ENCODE measurements at places on chromosomes 12 and 14. TPM values are rescaled to one million over a fixed set of nuclear protein-coding genes. Genes with fewer than 3 reads are reported as not detected.

DNA sequence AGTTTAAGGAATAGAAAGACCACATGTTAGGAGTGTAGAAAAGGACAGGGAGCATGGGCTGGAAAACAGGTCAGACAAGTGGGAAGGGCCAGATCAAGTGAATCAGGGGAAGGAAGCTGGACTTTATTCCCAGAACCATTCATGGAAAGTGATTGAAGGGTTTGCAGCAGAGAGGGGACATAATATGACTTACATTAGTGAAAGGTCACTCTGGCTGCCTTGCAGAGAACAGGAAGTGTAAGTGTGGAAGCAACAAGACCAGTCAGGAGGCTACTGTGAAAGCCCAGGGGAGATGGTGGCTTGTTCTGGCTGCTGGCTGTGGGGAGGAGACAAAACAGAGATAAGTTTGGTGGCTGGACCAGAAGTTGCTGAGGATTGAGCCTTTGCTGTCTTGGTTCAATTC, 69.1 kb downstream of the VCPKMT start:
- no peak for DNase-seq

Gene NDRG2
- total RNA-seq, result 373 TPM

GRCh38 chr12:22248121-22248520, 86.4 kb downstream of the ST8SIA1 start:
- DNase-seq, result no peak

GRCh38 chr14:50003213-50004021, 110.5 kb downstream of the ARF6 start:
- peak; percentile 96 for DNase-seq

GRCh38 chr12:19390051-19390598, 49.2 kb upstream of the AEBP2 start:
- no peak for DNase-seq

- DNase-seq, result no peak
Measured at GRCh38 chr14:102980409-102980810, 57.9 kb downstream of the AMN start.

GRCh38 chr14:54446161-54446693, 5.1 kb upstream of the CNIH1 start:
- DNase-seq, result peak; percentile 22

Gene SPTSSA
- 10.7 TPM for total RNA-seq

DNA sequence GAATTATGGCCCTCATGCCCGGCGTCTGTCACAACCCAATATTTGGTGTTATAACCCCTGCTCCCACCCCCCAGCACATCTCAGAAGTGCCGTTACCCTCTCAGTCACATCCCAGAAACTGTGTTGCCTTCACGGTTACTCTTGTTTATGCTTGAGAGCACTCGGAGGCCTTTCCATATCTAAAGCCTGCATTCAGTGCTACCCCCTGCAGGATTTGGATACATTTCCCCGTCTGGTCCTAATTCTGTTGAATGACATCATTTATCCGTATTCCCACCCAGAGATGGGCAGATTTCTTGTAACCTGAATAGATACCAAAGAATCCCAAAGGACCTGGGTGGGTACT, 19.1 kb upstream of the FOS start:
- no peak for DNase-seq

GRCh38 chr14:90828642-90829487, 12.6 kb upstream of the TTC7B start:
- DNase-seq, result no peak

GRCh38 chr14:80906336-80906735, 35.2 kb downstream of the CEP128 start:
- no peak for DNase-seq

Gene TAS2R43
- total RNA-seq, result 1.5 TPM

Gene GAS2L3
- total RNA-seq, result 4.7 TPM

Gene CLEC4E
- 0.84 TPM for total RNA-seq

DNA sequence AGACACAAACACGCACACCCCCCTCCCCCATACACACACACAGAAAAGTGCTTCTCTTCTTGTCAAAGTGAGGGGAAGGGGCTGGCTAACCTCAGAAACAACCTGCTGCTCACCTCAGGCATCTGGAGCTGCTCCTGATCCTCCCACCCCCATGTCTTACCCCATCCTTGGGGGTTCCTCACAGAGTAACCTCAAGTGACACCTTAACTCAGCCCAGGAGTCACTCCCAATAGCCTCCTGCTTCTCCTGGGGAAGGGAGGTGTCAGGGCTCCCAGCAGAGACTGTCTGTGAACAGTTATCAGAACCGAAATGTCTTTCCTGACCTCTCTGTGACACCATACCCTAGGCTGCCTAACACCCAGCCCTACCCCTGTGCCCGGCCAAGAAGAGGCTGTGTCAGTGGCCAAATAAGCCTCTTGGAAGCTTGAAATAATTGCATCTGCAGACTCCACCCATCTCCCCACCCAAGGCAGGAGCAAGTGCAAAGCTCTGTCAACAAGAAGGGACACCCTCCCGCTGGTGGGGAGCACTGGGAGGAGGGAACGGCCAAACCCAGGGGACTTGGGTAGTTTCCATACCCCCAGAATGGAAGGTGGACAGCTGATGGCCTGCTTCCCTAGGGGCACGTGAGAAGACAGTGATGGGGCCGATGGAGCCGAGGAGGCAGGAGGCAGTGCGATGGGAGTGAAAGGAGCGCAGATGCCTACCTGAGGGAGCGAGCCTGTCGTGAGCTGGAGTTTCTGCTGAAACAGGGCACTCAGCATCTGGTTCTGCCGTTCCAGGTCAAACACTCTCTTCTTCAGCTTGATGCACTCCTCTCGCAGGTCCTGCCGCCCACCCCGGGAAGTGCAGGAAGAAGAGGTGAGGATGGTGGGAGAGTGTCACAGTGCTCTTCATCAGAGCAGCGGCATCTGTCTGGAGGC, 26.8 kb downstream of the NCKAP5L start:
- DNase-seq, result no peak

GRCh38 chr12:92194561-92194960, 48.9 kb upstream of the BTG1 start:
- no peak for DNase-seq

DNA sequence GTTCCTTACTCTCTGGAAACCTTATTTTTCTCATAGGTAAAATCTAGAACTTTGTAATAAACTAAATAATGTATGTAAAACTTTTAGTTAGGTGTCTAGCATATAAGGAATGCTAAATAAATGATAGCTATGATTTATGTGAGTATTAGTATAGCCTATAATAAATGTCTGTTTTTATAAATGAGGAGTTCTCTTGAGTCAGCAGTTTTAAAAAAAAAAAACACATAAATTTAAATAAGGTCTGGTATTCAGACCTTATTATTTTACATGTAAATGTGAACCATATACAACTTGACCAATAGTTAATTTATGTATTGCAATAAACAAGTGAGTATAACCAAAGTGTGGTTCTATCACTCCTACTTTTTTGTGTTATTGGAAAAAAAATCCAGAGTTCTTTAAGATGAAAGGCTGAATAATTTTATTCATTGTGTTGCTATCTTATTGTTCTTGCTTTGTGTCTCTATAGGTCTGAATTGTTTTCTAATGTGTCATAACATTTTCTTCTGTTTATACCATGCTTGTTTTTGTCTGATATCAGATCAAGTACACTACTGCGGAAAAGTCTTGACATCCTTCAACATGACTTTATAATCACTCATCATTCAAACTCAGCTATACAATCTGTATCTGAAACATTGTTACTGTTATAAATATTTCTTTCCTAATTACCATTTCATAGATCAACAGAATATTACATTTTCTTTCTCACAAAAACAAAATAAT, 115.7 kb downstream of the RASSF9 start:
- DNase-seq, result no peak

GRCh38 chr14:80493620-80494019, 282.3 kb upstream of the DIO2 start:
- DNase-seq, result no peak

Gene OR4N5
- total RNA-seq, result not detected

Gene SEL1L
- total RNA-seq, result 41.9 TPM

DNA sequence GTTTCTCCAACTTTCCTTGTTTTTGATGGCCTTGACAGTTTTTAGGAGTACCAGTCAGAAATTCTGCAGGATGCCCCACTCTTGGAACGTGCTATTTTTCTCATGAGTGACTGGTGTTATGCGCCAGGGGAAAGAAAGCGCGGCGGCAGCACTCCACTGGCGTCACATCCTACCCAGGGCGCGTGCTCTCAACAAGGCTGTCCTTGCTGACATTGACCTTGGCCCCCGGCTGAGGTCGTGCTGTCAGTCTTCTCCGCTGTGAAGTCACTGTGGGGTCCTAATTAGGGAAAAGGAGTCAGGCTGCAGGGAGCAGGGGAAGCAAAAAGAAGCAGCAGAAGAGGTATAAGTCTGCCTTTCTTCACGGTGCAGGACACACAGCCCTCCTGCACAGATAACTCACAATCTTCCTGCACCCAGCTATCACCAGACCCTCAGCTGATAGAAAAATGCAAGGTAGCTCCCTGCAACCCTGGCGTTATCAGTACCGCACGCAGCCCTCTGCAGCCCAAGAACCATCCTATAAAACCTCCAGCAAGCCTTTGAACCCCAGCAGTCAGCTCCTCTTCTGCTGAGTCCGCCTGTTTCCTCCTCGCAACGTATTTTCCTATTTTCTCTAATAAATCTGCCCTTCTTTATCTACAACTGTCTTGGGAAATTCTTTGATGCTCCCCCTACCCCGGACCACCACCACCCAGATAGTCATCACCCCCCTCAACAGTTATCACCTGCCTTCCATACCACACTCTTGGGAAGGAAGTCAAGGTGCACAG, 48.0 kb upstream of the C14orf180 start:
- DNase-seq, result no peak

Gene CCDC38
- total RNA-seq, result not detected

DNA sequence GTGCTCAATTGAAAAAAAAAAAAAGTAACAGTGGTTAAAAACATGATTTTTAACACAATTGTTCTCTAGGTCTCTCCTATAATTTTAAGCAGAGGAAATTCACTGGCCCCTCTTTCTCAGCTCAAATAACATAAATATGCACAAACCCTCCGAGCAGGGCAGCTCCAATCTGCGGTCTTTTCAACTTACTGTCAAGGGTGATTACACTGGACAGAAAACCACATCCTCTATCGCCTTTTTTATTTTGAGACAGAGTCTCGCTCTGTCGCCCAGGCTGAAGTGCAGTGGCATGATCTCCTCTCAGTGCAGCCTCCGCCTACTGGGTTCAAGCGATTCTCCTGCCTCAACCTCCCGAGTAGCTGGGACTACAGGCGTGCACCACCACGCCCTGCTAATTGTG, 16.5 kb upstream of the GABARAPL1 start:
- DNase-seq, result no peak

DNA sequence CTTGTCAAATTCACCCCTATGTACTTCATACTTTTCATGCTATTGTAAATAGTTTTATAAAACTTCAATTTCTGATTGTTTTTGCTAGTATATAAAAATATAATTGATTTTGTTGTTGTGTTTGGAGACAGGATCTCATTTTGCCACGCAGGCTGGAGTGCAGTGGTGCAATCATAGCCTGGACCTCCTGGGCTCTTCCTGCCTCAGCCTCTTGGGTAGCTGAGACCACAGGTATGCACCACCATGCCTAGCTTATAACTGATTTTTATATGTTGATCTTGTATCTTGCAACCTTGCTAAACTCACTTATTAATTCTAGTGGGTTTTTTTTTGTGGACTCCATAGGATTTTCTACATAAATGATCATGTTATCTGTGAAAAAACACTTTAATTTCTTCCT, 23.5 kb downstream of the ATP5MC2 start:
- DNase-seq, result no peak

GRCh38 chr14:27114180-27114579, 516.3 kb upstream of the NOVA1 start:
- DNase-seq, result no peak

Gene FITM1
- total RNA-seq, result 0.61 TPM

Gene SSPN
- 7.7 TPM for total RNA-seq

DNA sequence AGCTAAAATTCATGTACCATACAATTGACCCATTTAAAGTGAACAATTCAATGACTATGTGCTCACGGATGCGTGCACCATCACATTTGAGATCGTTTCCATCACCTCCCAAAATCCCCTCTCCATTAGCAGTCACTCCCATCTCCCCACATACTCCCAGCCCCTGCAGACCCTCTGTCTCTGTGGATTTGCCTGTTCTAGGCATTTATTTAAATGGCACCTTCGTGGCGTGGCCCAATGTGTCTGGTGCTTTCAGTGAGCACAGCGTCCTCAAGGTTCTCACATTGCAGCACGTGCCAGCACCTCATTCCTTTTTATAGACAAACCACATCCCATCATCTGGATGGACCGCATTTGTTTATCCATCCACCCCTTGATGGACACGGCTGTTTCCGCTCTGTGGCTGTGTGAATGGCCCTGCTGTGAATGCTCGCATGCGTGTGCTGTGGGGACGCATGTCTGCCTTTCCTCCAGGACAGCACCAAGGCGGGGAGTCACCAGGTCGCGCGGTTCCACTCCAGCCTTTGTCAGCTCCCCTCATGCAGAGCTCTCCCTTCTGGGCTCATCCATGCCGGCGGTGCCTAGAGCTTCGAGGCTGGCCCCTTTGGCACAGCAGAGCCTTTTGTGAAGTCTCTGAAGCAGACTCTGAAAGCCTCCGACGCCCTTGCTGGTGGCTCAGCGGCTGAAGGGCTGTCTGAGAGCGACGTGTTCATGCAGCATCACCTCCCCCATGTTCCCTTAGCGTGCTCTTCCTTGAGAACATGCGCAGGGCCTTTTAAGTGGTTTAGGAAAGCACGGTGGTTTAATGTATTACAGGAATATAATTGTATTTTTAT, 184.4 kb downstream of the KIF26A start:
- DNase-seq, result no peak

GRCh38 chr12:51601241-51601640, 10.2 kb downstream of the SCN8A start:
- DNase-seq, result no peak

DNA sequence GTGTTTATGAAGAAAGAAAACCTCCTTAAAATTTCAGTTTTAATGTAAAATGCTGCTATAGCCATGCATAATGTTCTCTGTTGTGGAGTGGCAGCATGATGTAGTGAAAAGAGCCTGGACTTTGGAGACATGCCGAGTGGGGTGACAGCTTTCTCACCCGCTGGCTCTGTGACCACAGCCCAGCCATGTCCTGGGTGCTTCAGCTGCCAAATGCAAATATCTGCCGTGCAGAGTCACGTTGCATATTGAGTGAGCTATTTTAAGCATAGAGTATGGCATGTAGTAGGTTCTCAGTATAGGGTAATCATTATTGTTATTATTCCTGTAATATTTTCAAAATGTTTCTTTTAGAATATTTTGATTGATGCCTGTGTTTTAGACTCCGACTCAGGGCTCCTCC, 15.5 kb upstream of the TCTN2 start:
- no peak for DNase-seq

DNA sequence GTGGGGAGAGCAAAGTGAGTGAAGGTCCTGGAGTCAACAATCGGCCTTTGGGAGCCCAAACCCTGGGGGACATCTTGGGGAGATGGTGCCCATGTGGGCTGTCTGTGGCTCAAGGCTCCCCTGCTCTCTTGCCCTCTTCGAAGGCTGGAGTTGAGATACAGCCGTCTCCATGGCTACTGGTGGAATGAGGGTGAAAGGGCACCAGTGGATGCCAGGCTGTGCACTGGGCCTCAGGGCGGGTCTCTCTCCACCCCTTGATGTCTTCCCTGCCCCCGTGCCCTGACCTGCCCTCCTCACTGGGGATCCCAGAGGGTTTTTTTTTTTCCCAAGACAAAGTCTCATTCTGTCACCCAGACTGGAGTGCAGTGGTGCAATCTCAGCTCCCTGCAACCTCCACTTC, 2.0 kb upstream of the ANKRD9 start:
- DNase-seq, result no peak

Gene IQSEC3
- 0.10 TPM for total RNA-seq
